ENCODE measurements at places on chromosomes 1 and 21. TPM values are rescaled to one million over a fixed set of nuclear protein-coding genes. Genes with fewer than 3 reads are reported as not detected.

GRCh38 chr1:169694304-169695075 is 16.9 kb downstream of the SELL start:
- no peak overlapping the region for H3K4me3 ChIP-seq
- H3K27ac ChIP-seq, result peak overlapping the region; percentile 85
- peaks cover 36% of the 10 kb centered on the region for H3K36me3 ChIP-seq

Gene SON
- total RNA-seq, result 418 TPM

DNA sequence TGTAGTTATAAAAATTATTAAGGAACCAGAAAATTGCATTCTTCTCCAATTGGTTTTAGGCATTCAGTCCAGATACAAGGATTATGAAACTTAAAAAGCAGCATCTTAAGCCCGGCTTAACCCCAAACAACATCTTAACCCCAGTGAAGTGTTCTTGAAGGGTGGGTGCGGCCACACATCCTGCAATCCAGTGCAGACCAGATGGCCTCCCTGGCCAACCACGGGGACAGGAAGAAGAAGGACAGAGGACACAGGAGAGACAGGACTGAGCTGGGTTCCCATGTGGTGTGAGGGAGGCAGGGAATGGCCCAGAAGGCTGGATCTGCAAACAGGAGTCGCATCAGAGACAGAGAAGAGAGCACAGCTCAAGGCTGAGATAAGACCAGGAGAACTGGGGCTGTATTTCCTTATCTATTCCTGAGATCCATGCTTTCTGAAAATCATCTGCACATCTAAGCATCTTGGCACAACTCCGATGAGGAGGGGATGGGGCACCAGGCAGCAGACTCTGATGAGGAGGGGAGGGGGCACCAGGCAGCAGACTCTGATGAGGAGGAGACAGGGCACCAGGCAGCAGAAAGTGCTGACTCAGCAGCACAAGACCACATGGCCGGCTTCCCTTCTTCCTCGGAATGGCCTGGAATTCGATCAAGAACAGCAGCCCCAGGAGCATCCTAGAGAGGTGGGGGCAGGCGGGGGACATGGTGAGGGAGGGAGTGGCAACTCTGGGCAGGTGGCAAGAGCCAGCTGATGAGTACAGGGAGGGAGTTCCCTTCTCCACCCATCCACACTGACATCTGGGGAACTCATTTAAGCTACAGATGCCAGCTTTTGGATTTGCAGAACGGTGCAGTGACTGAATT is 26.6 kb downstream of the ABCG1 start:
- no peak overlapping the region for H3K4me3 ChIP-seq
- no peaks in the 10 kb centered on the region for H3K4me1 ChIP-seq
- no peak overlapping the region for H3K27ac ChIP-seq

DNA sequence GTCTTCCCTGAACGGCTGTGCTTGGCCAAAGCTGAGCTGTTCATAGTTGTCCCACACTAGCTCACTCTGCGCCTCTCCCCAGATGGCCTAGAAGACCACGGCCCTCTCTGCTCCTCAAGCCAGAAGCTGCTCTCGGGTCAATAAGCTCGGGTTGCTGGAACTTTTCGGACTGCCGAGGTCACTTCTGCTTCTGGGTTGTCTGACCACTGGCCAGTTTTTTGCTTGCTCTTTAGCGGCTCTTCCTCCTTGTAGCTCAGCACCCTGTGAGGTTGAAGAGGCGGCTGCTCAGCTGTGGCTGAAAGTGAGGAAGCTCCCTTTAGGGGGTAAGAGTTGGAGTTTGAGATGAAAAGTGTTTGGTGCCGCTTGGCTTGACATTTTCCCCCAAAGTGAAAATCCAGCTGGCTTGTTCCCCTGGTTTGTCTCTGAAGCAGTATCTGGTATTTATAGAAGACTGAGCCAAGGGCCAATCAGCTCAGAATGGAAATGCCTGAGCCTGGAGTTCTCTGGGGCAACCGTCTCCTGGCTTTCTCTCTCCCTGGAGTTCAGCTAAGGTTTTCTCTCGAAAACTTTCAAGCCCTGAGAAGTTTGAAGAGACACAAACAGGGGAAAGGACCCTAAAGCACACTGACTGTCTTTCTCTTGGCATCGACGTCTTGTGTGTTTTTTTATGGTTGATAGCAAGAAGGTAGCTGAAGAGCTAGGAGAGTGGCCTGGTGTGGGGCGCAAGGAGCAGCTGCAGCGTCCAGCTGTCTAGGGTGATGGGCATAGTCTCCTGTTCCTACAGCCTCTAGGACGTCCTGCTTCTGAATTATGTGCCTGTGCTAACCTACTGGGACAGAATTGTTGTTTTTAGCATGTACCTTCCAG is 72.0 kb downstream of the SYT6 start:
- no peak overlapping the region for H3K27ac ChIP-seq
- H3K27me3 ChIP-seq, result no peaks in the 10 kb centered on the region
- DNase-seq, result no peak
- H3K4me3 ChIP-seq, result no peak overlapping the region
- no peaks in the 10 kb centered on the region for H3K36me3 ChIP-seq

Gene GJB3
- total RNA-seq, result not detected

- H3K36me3 ChIP-seq, result peaks cover 10% of the 10 kb centered on the region
- no peaks in the 10 kb centered on the region for H3K27me3 ChIP-seq
- H3K4me3 ChIP-seq, result no peak overlapping the region
- no peak for DNase-seq
Observed at GRCh38 chr1:39001516-39002421, 10.7 kb downstream of the AKIRIN1 start.

DNA sequence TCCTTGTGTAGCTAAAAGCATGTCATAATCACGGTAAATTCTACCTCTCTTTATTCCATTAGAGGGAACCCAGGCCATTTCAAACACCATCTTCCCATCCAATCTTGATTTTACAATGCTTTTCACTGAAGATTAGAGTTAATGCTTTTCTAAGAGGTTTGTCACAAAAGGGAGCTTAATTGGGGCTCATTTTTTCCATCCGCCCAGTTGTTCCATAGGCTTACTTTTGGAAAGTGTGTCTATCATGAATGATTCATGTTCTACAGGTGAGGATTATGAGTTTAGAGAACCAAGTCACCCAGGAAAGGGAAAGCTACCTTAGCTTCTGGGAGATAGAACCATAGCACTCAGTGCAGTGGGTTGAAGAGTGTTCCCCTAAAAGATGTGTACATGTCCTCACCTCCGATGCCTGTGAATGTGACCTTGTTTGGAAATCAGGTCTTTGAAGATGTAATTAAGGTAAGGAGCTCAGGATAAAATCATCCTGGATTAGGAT is 286.9 kb upstream of the RUNX1 start:
- no peak overlapping the region for H3K27ac ChIP-seq
- DNase-seq, result no peak
- no peaks in the 10 kb centered on the region for H3K4me1 ChIP-seq
- H3K4me3 ChIP-seq, result no peak overlapping the region

GRCh38 chr1:185733818-185734735 is at the start of gene HMCN1:
Gene HMCN1 (plus strand): TSS chr1:185734391. CDS start chr1:185734780, 389 bp downstream.
- peaks cover 19% of the 10 kb centered on the region for H3K27me3 ChIP-seq
- peak within 1 kb of the TSS; percentile 69 for H3K4me3 ChIP-seq
- DNase-seq, result no peak
- no peak within 1 kb of the TSS for H3K27ac ChIP-seq

DNA sequence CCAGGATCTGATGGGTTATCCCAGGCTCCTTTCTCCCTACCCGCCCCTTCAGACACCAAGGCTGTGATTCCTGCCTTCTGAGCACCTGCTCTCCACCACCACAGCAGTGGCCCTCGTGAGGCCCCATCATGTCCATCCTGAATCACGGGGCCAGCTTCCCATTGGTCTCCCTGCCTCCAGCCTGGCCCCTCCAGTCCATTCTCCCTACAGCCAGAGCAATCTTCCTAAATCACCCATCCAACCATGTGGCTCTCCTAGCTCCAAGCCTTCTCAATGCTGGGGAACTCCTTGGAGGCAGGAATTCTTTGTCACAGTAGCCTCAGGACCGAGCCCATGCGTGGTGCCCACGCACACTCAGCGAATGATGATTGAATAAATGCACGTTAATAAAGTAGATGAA is 8.9 kb upstream of the GLIS1 start:
- no peak for DNase-seq
- no peak overlapping the region for H3K27ac ChIP-seq
- H3K36me3 ChIP-seq, result no peaks in the 10 kb centered on the region
- no peak overlapping the region for H3K4me3 ChIP-seq

Gene FAAH
- total RNA-seq, result 10.0 TPM

DNA sequence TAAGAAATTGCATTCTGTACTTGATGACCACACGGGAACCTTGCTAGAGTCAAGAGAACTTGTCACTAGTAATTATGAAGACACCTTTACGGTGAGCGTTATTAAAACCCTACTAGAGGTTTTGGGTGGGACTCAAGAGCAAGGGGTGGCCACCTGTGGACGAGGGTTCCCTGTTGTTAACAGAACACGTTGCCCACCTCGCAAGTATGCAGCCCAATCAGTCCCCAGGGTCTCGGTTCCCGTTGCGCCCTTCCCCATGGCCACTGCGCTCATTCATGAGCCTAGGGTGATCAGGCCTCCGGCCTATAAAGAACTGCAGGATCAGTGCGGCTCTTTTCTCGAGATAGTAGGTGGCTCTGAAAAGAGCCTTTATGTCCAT is 30.2 kb upstream of the RNF187 start:
- peaks cover 32% of the 10 kb centered on the region for H3K4me1 ChIP-seq
- no peaks in the 10 kb centered on the region for H3K36me3 ChIP-seq
- DNase-seq, result no peak
- peak overlapping the region; percentile 93 for H3K27ac ChIP-seq
- peak overlapping the region; percentile 68 for H3K4me3 ChIP-seq
- H3K27me3 ChIP-seq, result peaks cover 2% of the 10 kb centered on the region

DNA sequence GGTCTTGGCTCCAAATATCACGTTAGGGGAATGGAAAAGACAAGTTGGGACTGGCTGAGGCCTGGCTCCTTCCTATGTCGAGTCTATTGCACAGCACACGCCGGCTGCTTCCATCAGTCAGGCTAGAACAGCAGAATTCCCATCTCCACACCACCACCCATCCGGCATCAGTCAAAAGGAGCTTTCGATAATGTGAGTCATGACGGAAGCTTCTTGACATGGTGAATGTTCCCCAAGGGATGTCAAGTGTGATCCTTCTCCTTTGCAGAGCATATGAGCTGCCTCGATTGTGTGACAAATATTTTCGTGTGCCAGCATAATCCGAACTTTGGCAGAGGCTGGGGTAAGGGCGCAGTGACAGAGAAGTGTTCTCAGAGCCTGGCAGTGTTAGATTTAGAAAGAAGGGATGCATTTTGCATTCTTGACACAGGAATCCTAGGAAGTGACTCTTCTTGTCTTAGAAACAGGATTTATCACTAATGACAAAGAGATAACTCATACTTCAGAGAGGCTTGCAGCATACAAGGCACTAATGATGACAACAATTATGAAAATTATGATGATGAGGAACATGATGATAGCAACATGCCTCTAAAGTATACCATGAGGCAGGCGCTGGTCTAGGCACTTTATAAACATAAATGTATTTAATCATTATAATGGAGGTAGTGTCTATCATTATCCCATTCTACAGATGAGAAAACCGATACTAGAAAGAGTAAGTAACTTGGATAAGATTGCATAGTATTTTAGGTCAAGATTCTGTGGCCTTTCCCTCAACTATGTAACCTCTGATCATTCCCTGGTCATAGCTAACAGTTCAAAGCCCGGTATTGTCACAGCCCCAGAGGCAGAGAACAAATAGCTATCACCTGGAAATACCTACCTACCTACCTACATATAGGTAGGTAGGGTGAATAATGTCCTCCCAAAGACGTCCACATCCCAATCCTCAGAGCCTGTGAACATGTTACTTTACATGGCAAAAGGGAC is 135.0 kb downstream of the KCNJ6 start:
- no peak overlapping the region for H3K27ac ChIP-seq
- H3K4me3 ChIP-seq, result no peak overlapping the region
- H3K27me3 ChIP-seq, result peaks cover 3% of the 10 kb centered on the region
- H3K36me3 ChIP-seq, result no peaks in the 10 kb centered on the region
- no peaks in the 10 kb centered on the region for H3K4me1 ChIP-seq

Gene FMOD
- 0.13 TPM for total RNA-seq

Gene THEMIS2
- total RNA-seq, result 124 TPM

DNA sequence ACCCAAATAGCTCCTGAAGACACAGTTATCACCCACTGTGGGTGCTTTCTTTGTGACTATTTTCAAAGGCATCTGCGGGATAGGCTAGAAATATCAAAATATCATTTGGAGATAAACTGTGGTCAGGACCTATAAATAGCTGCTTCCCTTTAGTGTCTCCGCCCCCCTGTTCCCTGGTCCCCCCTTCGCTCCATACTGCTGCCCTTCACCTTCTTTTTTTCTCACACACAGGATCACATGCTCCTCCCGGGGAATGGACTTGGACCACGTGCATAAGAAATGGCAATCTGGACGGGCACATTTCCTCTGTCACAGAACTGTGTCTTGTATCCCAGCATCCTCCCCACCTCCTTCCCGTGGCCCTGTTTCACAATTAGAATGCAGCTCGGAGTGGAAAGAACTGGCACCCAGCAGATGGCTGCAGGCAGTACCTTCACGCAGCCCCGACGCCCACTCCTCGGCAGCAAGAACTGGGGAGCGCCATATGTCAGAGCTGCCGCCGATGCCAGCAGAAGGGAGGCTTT is 68.8 kb upstream of the SSX2IP start:
- H3K36me3 ChIP-seq, result no peaks in the 10 kb centered on the region
- H3K4me3 ChIP-seq, result peak overlapping the region; percentile 14
- H3K27ac ChIP-seq, result no peak overlapping the region
- no peaks in the 10 kb centered on the region for H3K4me1 ChIP-seq
- DNase-seq, result no peak

DNA sequence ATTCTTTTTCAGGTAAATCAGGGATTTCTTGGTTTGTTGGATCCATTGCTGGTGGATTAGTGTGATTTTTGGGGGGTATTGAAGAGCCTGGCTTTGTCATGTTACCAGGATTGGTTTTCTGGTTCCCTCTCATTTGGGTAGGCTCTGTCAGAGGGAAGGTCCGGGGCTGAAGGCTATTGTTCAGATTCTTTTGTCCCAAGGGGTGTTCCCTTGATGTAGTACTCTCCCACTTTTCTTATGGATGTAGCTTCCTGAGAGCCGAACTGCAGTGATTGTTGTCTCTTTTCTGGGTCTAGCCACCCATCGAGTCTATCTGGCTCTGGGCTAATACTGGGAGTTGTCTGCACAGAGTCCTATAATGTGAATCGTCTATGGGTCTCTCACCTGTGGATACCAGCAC is 17.6 kb upstream of the CCSAP start:
- no peaks in the 10 kb centered on the region for H3K4me1 ChIP-seq
- no peak for DNase-seq
- H3K27me3 ChIP-seq, result peaks cover 29% of the 10 kb centered on the region
- no peak overlapping the region for H3K4me3 ChIP-seq

Gene DNAJB4
- 13.2 TPM for total RNA-seq

- H3K4me1 ChIP-seq, result peaks cover 11% of the 10 kb centered on the region
- peak overlapping the region; percentile 91 for H3K4me3 ChIP-seq
- H3K36me3 ChIP-seq, result no peaks in the 10 kb centered on the region
- H3K27me3 ChIP-seq, result peaks cover under 1% of the 10 kb centered on the region
- DNase-seq, result peak; percentile 48
- peak overlapping the region; percentile 83 for H3K27ac ChIP-seq
Observed at GRCh38 chr1:117606649-117607430, 992 bp downstream of the TENT5C start.

DNA sequence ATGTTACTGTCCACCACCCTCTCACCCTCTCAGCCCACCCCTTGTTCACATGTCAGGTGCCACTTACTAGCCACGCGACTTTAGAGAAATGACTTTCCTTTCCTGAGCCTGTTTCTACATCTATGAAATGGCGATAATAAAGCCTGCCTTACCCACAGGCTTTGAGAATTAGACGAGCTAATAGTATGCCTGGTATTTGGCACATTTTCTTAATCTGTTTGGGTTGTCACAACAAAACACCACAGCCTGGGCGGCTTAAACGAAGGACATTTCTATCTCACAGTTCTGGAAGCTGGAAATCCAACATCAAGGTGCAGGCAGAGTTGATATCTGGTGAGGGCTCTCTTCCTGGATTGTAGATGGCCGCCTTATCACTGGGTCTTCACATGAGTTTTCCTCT is 273.9 kb upstream of the FMN2 start:
- H3K36me3 ChIP-seq, result no peaks in the 10 kb centered on the region
- no peaks in the 10 kb centered on the region for H3K27me3 ChIP-seq
- no peaks in the 10 kb centered on the region for H3K4me1 ChIP-seq
- no peak overlapping the region for H3K4me3 ChIP-seq
- no peak overlapping the region for H3K27ac ChIP-seq
